ENCODE measurements at places on chromosomes 2 and 18. TPM values are rescaled to one million over a fixed set of nuclear protein-coding genes. Genes with fewer than 3 reads are reported as not detected.

NDC80 gene
- not detected for polyA plus RNA-seq

CCDC142 gene
- 10.8 TPM for polyA plus RNA-seq

GRCh38 chr2:238644095-238645081, 203.5 kb upstream of the TWIST2 start:
- DNase-seq = peak; percentile 37

- DNase-seq = peak; percentile 56
Observed at GRCh38 chr2:8680822-8681760, 765 bp upstream of the ID2 start.

MYOM1 gene
- polyA plus RNA-seq = 682 TPM

DNA sequence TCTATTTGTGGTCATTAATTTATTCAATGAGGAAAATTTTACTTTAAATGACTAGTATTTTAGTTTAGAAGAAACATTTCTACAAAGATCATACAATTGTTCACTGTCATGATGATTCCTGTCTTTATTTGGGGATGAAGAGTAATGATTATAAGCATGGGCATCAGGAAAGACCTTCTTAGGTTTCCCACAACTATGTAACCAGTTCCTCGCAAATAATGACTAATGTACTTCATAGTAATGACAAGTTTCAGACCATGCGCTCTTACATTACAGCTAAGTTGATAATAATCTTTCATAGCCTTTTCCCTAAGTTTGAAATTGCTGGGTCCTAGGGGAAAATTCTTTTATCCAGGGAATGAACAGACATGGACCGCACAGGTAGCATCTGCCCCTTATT, 90.5 kb downstream of the MYO5B start:
- no peak for DNase-seq

IL37 gene
- polyA plus RNA-seq = not detected

IMPACT gene
- 46.3 TPM for polyA plus RNA-seq

ZNF892 gene
- 3.4 TPM for polyA plus RNA-seq

DNA sequence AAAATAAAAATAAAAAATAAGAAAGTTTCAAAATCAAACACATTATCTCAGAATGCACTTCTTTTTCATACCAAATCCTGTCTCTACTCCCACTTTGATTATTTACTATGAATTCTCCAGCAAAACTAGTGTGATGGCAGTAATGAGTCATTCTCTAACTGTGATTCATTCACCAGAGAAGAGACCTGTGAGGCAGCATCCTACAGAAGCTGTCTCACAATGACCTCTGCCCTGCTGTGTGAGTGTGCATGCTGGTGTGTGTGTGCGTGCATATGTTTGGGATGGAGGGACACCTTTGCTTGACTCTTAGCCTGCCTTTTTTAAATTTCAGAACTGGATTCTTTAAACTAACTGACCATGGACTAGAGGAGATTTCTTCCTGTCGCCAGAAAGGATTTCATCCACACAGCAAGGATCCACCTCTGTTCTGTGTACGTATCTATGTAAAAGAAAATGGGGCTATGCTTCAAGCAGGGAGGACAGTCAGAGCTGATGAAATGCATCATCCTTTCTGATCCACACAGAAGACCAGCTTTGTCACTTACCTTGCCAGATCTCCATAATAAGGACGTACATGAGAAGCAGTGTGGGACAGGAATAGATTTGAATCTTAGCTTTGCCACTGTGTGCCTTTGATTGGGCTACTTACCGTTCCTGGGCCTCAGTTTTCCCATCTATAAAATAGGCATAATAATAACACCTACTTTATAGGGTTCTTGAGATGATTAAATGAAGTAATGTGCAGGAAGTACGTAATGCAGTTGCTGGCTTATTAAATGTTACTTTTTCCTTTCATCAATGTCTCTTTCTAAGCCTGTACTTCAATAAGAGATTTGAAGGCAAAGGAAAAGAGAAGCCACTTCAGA, 31.2 kb downstream of the STAMBP start:
- no peak for DNase-seq

REEP1 gene
- polyA plus RNA-seq = 59.1 TPM

DNA sequence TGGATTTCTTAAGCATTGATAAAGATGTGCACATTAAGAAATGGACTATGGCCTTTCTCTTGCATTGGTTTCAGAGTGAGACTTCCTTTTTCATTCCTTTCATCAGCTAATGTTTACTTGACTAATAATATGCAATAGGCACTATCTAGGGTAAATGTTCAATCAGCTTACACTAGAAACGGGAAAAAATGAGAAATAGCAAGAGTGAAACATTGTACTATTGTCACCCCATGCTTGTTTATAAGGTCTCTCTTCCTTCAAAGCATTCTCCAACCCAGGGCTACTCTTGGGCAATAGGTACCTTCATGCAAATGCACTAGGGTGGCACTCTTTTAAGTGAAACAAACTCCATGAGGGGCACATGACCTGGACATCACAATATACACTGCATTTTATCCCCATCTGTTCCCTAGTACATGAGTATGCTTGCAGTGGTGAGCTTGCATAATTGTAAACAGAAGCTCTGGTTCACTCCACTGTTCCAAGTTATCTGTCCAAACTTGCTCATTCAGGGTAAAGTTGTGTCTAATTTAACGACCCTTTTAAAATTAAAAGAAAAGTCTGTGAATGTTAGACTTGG, 402.3 kb downstream of the ERBB4 start:
- no peak for DNase-seq

DNA sequence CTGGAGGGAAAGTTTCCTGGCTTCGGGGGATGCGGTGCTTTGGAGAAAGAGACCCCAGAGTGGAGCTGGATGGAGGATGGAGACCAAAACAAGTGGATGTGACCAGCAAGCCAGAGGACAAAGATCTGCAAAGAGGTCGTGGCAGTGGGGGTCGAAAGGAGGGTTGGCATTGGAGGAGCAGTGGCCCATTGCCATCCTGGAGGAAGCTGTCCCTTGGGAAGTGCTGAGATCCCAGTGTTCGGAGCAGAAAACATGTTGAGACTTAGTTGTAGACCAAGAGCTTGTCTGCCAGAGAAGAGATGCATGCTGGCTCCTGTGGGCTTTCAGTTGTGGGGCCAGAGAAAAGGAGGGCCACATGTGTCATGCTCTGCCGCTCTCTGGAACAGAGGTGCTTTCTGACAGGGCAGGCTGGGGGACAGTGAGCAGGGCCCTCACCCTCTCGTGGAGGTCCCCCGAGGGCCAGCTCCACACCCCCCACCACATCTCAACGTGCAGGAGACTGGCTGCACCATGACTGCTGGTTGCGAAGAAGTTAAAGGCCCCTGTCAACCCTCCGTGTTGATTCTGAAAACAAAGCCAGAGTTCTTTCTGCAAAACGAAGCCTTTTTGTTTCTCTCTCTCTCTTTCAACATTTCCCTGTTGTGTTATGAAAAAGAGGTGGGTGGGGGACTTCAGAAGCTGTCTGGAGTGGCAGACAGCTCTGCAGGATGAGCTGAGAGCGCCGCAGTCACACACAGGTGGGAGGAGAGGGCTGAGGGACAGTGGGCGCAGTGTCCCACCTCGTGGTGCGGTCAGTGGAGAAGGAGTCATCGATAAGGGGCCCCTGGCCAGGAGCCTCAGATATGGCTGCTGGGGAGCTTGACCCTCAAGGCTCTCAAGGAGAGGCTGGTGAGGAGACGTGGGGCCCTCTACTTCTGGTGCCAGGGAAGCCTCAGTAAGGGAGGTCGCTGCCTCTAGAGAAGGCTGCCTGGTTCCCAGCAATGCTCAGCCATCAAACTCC, 77.6 kb upstream of the BCL2L11 start:
- no peak for DNase-seq

DNA sequence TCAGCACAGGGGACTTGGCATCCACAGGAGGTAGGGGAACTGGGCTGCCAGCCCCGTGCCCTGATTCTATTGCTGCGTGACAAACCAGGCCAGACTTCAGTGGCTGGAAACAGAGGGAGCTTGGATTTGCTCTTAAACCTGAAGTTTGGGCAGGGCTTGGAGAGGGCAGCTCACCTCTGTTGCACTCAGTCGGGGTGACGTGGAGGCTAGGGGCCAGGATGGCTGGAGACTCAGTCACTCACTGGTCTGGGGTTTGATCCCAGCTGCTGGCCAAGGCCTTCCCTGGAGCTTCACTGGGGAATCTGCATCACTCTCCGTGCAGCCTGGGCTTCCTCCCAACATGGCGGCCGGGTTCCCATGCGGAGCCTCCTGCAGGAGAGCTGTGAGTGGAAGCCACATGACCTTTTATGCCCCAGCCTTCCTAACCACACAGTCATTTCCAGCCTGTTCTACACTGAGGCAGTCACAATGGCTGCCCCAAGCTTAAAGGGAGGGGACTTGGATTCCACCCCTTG, 175.2 kb upstream of the HDAC4 start:
- no peak for DNase-seq

DNA sequence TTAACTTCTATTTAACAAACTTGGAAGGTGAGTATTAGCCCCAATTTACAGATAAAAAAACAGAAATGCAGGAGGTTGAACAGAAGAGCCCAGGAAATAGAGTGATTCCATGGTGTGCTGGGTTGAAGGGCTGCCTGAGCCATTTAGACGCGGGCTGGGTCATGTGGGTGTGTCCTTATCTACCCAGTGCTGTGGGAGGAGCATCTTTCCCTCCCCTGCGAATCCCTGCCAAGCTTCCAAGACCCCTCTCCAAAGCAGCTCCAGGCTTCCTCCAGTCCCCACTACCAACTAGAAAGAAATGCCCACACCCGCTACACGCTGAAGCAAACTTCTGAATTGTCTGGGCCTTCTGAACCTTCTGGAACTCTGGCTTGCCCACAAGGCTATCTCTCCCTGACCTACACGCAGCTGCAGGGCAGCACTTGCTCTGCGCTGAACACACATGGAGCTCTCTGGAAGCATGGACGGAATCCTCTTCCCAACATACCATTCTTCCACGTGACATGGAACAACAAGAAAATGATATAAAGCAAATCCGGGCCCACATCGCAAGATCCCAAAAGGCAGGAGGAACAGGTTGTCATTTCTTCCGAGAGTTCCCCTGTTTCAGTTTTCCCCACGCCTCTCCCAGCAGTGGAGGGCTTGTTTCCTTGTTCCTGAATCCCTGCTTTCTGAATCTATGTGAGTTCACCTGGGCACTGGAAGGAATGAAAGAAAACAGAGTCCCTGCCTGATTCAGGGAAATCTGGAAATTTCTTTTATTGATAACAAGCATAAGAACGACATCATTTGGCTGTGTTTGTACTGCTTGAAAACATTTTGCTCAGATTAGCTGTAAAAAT, 562.7 kb upstream of the ID2 start:
- DNase-seq = no peak

CPO gene
- polyA plus RNA-seq = 0.20 TPM

DNA sequence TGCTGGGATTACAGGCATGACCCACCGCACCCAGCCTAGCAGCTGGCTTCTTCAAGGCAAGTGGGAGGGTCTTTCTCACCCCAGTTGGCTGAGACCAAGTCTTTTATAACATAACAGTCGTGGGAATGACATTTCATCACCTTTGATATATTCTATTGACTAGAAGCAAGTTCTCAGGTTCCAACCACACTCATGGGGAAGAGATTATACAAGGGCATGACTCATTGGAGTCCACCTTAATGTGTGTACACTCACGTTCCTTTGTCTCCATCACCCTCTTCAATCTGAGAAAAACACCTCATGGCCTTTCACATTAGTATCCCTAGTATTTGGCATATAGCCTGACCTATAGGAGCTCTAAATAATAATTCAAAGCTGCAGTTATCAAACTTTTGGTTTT, 2.8 kb upstream of the BBS5 start:
- no peak for DNase-seq

DNA sequence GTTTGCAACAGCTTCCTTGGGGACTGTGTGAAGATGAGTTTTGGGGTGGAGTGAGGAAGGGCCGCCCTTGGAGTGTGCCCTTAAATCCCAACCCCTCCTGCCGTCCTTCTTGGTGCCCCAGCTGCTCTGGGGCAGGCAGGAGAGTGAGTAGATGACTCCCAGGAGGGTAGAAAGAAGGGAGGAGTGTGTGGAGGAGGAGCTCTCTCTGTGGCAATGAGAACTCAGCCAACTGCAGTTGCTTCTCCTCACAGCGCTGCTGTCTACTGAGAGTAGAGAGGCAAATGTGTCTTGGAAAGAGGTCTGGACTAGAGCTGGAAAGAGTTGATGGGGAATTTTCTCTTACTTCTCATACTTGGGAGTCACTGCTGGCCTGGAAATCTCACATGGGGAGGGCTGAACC, 21.8 kb upstream of the SIX2 start:
- no peak for DNase-seq

KCNS3 gene
- 7.7 TPM for polyA plus RNA-seq

CERKL gene
- polyA plus RNA-seq = 16.0 TPM

GRCh38 chr2:12501469-12502158, 215.1 kb upstream of the TRIB2 start:
- DNase-seq = no peak

GCG gene
- 16.4 TPM for polyA plus RNA-seq

GRCh38 chr18:12658426-12659138, 675 bp upstream of the SPIRE1 start:
- peak; percentile 31 for DNase-seq

DNA sequence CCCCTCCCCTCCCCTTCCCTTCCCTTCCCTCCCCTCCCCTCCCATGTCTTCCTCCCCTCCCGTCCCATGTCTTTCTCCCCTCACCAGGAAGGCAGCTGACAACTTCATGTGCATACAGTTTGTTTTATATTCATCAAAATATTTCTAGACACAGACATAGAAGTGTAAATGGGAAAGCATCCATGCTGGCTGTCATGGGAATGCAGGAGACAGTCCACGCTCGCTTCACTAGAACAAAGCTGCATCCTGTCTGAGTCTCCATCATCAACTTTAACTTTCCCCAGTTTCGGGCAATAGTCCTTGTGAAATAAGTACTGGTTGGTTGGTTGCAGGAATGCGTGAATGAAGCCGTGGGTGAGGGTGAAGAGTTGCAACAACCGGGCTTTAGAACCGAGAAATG, 226.9 kb downstream of the DCDC2C start:
- DNase-seq = no peak

DNA sequence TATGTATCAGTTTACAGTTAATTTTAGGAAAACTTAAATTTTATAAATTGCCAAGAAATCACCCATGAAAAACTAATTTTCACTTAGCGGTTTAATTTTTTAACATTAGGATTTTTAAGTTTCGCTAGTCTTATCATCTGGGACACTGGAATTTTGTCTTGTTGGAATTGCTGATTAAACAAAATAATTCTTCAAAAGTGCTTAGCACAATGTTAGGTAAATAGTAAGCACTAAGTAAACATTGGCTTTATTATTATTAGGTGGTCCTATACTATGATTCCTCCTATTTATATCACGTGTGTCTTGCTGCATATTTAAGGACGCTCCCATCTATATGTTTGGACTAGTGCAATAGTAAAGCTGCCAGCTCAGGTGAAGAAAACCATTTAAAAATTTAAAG, 54.6 kb upstream of the MAP4K3 start:
- DNase-seq = no peak

FZD7 gene
- polyA plus RNA-seq = 35.5 TPM

GRCh38 chr2:24354395-24354794, 5.9 kb downstream of the ITSN2 start:
- no peak for DNase-seq

GRCh38 chr2:66531155-66531554, 96.2 kb downstream of the MEIS1 start:
- DNase-seq = no peak
